ENCODE measurements at places on chromosomes 4 and X.

DNA sequence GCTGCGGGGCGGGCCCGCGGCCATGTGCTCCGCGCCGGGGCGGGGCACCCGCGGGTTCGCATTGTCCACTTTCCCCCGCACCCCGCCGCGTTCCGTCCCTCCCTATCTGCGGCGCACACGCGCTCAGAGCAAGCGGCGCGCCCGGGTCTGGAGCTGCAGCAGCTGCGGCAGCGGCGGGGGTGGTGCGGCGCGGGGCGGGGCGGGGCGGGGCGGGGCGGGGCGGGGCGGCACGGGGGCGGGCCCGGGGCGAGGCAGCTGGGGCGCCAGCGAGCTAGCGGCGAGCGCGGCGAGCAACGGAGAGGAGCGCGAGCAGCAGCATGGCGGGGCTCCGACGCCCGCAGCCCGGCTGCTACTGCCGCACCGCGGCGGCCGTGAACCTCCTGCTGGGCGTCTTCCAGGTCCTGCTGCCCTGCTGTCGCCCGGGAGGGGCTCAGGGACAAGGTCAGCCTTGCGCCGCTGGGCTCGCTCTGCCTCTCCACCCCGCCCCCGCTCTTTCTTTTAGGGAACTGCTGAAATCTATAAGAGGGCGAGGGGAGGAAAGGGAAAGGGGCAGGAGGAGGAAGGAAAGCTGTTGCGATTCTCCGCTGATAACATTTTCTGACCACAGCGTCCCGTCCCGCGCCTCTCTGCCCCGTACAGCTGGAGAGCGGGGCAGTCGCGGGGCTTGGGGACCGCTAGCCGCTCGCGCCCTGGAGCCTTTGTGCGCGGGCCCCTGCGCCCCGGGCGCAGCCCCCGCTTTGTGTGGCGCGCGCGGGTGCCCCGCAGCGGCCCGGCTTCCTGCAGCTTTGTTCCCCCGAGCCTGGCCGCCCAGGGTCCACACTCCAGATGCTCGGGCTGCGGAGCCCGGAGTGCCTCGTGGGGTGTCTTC, at the start of gene TMEM131L:
TMEM131L (plus strand) TSS at position 280 of the 868 bp plus-strand sequence; CDS start at position 318, 38 bp downstream.
- peak; percentile 69 for DNase-seq

GRCh38 chr4:53553486-53554210, 37.6 kb downstream of the LNX1 start:
- DNase-seq: no peak

DNA sequence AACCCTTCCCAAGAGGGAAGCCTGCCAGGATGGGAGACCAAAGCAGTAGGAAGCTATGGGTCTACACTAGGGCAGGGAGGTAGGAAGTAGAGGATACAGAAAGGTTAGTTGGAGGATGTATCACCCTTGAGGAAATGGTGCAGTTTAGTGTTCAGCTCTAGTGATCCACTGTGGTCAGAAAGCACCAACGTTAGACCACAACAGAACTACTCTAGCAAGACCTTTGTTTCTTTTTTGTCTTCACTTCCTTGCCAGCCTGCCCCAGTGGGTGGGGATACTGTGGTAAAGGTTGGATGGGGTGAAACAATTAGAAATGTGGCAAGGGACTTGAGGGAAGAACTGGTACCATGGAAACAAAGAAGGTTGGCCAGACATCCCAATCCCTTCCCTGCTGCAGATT, 83.3 kb downstream of the DDIT4L start:
- DNase-seq: no peak

DNA sequence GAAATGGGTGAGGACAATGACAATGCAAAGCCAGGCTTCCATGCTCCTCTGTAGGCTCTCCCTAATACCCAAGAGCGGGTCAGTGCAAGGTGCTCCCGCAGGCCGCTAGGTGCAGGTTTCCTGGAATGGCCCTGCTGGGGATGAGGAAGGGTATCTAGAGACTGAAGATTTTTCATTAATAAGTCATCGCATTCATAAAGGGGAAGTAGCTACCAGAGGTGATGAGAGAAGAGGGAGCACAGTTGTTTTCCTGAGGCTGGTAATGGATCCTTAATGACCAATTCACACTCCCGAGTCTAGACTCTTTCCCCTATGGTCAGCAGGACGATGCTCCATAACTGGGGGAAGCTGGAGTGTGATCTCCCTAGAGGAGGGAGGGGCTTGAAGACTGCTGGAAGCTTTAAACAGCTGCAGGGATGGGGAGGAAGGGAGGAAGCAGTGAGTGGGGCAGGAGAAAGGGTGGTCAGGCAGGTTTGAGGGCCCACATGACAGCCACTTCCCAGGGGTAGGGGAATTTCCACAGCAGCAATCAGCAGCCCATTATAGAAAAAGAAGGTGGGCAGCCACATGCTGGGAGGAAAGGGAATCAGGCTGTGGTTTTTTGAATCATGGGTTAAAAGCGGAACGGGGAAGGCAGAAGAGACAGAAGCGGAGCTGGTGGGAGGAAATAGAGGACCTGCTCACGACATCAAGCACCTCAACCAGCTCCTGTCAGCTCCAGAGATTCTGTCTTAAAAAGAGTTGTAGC, 10.2 kb upstream of the ATP6AP2 start:
- DNase-seq: no peak

DNA sequence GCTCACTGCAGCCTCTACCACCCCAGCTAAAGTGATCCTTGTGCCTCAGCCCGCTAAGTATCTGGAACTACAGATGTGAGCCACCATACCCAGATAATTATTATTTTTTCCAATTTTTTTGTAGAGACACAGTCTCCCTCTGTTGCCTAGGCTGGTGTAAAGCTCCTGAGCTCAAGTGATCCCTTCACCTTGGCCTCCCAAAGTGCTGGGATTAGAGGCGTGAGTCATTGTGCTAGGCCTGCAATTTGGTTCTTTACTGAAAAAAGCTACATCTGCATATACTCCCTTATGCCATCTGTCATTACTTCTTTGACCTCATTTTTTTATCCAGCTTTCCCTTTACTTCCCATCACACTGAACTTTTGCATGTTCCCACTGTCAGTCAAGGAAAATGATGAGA, 2012.4 kb upstream of the IGFBP7 start:
- no peak for DNase-seq

DNA sequence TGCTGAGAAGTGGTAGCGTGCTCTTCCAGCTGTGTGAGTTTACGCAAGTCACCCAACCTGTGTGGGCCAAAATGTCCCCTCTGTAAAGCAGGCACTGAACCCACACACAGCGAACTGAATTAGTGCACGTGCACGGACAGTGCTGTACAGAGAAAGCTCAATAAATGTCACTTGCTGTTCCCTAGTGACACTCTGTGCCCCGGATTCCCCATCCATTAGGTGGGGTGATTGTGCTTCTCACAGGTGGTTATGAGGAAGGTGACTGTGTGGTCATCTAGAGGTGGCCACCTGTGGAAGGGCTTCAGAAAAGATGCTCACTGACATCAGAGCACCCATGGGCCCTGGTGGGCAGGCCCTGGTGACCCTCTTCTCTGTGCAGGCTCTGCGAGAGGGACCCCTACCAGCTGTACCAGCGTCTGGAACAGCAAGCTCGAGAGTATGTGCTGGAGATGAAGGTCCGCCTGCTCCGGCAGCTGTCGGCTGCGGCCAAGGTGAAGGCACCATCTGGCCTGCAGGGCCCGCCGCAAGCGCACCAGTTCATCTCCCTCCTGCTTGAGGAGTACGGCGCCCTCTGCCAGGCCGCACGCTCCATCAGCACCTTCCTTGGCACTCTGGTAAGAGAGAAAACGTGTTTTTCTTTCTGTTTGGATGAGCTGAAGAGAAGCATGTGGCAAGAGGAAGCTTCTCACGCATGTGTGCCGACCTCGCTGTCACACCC, 94.3 kb downstream of the FAM193A start:
- DNase-seq: no peak

GRCh38 chrX:11787564-11787963, 29.5 kb downstream of the MSL3 start:
- DNase-seq: peak; percentile 65

- no peak for DNase-seq
These were observed 122.1 kb downstream of the MANBA start for GRCh38 chr4:102638621-102639020.

GRCh38 chr4:152016303-152016620, 255.5 kb upstream of the GATB start:
- no peak for DNase-seq

DNA sequence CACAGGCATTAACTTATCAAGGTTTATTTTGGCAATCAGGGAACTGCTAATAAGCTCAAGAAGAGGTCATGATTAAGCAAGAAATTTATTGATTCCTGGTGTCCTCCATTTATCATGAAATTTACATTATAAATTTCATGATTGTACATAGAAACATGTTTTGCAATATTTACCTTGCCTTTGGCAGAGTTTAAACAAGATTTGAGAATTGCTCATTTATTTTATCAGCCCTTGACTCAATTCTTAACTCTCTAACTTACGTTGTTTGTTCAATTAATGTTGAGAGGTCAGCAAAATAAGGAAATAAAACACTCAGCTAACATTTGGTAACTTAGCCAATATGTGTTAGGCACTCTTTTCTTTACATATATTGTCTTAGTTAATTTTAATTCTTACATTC, 286.6 kb downstream of the SLC7A11 start:
- DNase-seq: no peak

GRCh38 chr4:160848901-160849760, 1314.7 kb downstream of the FSTL5 start:
- DNase-seq: no peak

- DNase-seq: no peak
These were observed 4.0 kb upstream of the CDKL2 start for GRCh38 chr4:75634281-75634680.

GRCh38 chr4:79300280-79300679, 25.6 kb downstream of the NAA11 start:
- no peak for DNase-seq

- no peak for DNase-seq
These were observed 2.9 kb downstream of the NDST4 start for GRCh38 chr4:115110191-115111181.

- no peak for DNase-seq
These were observed 220.1 kb upstream of the PABPC4L start for GRCh38 chr4:134421734-134422133.

DNA sequence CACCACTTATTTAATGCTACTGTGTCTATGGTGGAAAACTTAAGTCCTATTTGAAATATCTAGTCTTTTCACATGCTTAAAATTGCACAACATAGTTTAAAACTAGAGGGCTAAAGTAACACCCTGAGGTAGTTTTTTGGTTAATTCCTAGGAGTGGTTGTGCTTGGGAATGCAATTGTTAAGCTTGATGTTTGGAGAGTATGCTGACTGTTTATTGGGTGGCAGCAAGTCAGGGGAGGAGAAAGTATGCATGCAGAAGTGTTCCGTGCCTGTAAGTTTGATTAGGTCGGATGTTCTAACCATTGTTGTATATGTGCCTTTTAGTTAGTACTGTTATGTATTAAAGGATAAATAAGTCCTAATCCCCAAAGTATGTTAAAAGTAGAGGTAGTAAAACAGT, 40.5 kb downstream of the CXCL8 start:
- DNase-seq: no peak

DNA sequence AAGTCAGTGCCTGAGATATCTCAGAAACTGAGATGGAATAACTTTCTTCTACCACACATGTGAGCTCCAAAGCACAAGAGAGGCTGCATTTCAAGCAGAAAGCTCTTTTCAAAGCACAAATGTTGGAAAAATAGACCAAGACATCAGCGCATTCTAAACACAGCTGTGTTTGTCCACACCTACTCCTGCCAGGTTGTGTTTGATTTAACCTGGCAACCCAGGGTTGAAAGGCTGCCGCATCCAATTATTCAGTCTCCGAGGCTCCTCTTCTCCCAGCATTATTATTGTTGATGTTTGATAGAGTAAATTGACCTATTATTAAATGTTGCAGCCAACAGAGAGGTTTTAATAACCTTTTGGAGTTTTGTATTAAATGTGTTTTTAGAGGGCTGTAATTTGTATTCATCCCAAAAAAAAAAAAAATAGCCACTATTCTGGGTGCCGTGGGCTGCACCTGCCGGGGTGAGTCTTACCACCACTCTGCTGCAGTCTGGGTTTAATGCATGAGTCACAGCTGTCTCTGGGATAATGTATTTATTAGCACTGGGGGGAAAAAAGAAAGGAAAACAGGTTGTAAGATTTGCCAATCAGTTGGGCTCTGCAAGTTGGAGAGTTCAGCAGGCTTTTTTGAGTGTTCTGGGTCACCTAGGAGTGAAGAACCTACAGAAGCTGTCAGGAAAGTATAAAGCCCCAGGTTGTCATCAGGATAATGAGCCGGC, 105.2 kb upstream of the NOCT start:
- DNase-seq: no peak

- DNase-seq: no peak
These were observed 45.0 kb downstream of the ETDC start for GRCh38 chrX:135354288-135354687.

DNA sequence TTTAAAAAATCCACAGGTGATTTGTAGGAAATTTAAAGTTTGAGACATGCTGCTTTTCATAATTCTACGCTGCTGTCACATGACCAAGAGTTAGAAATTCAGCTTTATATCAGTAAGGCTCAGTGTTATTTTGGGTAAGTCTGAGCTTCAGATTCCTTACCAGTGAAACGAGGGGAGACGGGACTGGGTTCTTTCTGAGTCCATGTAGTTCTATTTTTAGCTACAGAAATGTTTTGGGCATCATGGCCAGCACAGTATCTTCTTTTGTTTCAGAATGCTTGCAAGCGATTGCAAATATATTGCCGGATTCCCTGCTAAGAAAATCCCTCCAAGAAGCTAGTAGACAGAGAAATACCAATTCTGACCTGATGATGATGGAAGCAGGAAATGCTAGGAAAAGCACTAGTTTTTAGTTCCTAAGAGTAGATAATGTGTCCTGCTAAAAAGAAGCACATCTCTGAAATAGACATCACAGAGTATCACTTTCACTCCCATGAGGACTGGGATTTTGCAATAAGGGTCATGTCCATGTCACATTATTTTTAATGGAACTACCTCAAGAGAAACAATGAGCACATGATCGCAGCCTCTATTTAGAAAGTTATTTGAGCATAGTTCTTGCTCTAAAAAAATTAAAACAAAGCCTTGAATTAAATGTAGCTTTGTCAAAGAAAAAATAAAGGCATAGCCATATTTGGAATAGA, 10.9 kb downstream of the ATP1B4 start:
- no peak for DNase-seq

DNA sequence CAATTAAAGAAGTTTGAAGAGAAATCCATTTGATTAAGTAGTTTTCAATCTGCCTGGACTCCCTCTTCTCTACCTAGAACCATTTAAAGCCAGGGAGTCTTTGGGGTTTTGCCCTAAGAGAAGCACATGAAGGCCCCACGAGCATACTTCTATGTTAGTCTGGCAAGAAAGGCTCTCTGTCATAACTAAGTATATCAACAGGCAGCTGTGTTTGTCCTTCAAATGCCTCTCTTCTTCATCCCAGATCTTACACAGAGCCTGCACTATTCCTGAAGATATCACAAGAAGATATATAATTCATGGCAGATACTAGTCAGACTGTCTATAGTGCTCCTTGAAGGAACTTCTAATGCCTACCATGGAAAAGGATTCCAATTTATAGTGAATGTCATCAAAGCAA, 206.2 kb downstream of the PRDM5 start:
- no peak for DNase-seq

- DNase-seq: no peak
These were observed 204.8 kb upstream of the RASGEF1B start for GRCh38 chr4:81676537-81676936.

GRCh38 chr4:82629238-82630000, 67.6 kb upstream of the TMEM150C start:
- no peak for DNase-seq

- DNase-seq: no peak
These were observed 24.2 kb downstream of the MID2 start for GRCh38 chrX:107849747-107850421.

GRCh38 chr4:7156761-7157488, 35.4 kb upstream of the SORCS2 start:
- DNase-seq: no peak
